ENCODE measurements at places on chromosomes 1 and 21. TPM values are rescaled to one million over a fixed set of nuclear protein-coding genes. Genes with fewer than 3 reads are reported as not detected.

The PDZK1IP1 gene
- total RNA-seq = not detected

The ANGPTL1 gene
- not detected for total RNA-seq

The SPRR2G gene
- total RNA-seq = not detected

The CLCA4 gene
- total RNA-seq = not detected

The RIPPLY3 gene
- total RNA-seq = not detected

The HAO2 gene
- not detected for total RNA-seq

The ABCG1 gene
- 14.6 TPM for total RNA-seq

The MFSD2A gene
- total RNA-seq = 1.9 TPM

The BLZF1 gene
- total RNA-seq = 17.5 TPM

The JAM2 gene
- total RNA-seq = 0.17 TPM

The MX2 gene
- total RNA-seq = 112 TPM

The EPHA8 gene
- total RNA-seq = not detected

The BNIPL gene
- 0.37 TPM for total RNA-seq

The CCDC30 gene
- total RNA-seq = 4.0 TPM

The PEX19 gene
- total RNA-seq = 63.5 TPM

The RPS8 gene
- 2,318 TPM for total RNA-seq

The AGMAT gene
- total RNA-seq = 6.4 TPM

The KRTAP12-2 gene
- total RNA-seq = not detected

The ATAD3A gene
- 22.9 TPM for total RNA-seq

The SAMSN1 gene
- 38.0 TPM for total RNA-seq

The COL6A1 gene
- total RNA-seq = 9.5 TPM

The CLEC20A gene
- total RNA-seq = not detected

The CFAP45 gene
- 0.87 TPM for total RNA-seq

The CAPZB gene
- 264 TPM for total RNA-seq

The DNASE2B gene
- not detected for total RNA-seq

The SYT11 gene
- 22.5 TPM for total RNA-seq

The RXFP4 gene
- total RNA-seq = not detected

The AGO1 gene
- 26.8 TPM for total RNA-seq

All from naive thymus-derived CD4-positive, alpha-beta T cell (primary cell).